Activated T-helper 2 cell treated with anti-CD3 and anti-CD28 coated beads, Interferon-gamma antibody, Interleukin-2, Interleukin-4, amounts not matched to agents 10 μg/mL and 5 μg/mL and 100 μg/mL, durations not matched to agents 14 hours and 24 hours and 36 hours (primary cell): ENCODE measurements at places on chromosomes 1 and 21.

DNA sequence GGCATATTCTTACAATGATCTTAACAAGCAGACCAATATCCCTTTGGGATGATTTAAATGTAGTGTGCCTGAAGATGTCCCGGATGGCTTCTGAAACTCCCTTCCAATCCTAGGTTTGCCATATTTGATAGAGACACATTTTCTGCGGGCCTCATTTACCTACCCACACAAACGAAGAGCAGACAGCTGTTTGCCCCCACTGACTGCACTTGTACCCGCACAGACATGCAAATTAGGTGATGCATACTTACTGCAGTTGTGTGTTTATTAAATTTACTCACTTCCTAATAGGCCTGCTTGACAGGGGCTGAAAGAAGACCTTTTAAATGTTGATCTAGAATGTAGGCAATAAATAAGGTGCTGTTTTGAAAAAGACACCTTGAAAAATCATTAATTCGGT lies 257.9 kb upstream of the RRP15 start:
- DNase-seq = no peak

DNA sequence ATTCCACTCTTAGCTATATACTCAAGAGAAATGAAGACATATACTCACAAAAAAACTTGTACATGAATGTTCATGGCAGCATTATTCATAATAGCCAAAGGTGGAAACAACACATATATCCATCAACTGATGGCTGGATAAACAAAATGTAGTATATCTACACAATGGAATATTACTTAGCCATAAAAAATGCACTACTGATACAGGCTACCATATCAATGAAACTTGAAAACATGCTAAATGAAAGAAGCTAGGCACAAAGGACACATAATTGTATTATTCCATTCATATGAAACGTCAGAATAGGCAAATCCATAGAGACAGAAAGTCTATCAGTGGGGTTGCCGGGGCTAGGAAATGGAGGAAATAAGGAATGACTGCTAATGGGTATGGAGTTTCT lies 67.3 kb downstream of the NUP210L start:
- no peak for DNase-seq

- DNase-seq = no peak
These were observed 217.2 kb downstream of the RPS6KC1 start for GRCh38 chr1:213268221-213268620.

GRCh38 chr1:20233866-20234265 lies 47.5 kb upstream of the PLA2G2C start:
- no peak for DNase-seq

GRCh38 chr1:37704966-37705365 lies 12.7 kb downstream of the CDCA8 start:
- no peak for DNase-seq

- no peak for DNase-seq
These were observed 18.0 kb upstream of the LRRC8D start for GRCh38 chr1:89802841-89803240.

GRCh38 chr1:177775924-177776323 lies 193.9 kb downstream of the SEC16B start:
- no peak for DNase-seq

GRCh38 chr1:60791226-60791625 lies 291.1 kb upstream of the NFIA start:
- DNase-seq = no peak

GRCh38 chr1:151980287-151981177 lies 13.1 kb downstream of the S100A10 start:
- no peak for DNase-seq

- DNase-seq = no peak
These were observed 33.9 kb upstream of the NPL start for GRCh38 chr1:182755632-182756031.

- no peak for DNase-seq
These were observed 320.1 kb downstream of the LMX1A start for GRCh38 chr1:165036403-165036802.

DNA sequence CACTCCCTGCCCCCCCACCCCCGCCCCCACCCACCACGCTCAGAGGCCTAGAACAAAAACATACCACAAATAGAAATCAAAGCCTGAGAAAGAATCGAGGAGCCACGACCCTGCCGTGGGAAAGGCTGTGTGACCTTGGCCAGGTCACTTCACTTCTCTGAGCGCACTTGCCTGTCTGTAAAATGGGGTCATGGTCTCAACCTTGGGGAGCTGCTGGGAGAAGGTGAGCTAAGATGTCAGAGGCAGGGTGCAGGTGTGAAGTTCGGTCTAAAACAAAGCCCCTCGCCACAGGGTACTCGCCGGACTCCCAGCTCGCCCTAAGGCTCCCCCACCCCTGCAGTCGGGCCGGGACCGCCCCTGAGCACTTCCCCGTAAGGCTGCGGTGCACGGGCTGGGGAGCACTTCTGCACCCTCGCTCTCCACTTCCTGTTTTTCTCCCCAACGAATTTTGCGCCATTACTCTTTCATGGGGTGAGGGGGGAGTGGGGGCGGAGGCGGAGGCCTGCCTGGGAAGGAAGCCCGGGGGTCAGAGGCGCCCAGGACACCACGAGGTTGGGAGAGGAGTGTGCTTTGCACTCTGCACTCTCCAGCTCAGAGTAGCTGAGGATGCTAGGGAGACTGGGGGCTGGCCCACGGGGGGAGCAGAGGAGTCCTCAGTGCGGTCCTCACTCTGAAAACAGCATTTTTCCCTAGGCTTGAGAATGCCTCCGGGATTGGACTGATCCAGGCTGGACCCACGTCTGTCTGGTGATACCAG lies 21.9 kb upstream of the PIK3CD start:
- DNase-seq = peak; percentile 76

- no peak for DNase-seq
These were observed 576.1 kb upstream of the PTBP2 start for GRCh38 chr1:96145492-96145891.

GRCh38 chr1:51170342-51170741 lies 65.7 kb upstream of the RNF11 start:
- DNase-seq = no peak

DNA sequence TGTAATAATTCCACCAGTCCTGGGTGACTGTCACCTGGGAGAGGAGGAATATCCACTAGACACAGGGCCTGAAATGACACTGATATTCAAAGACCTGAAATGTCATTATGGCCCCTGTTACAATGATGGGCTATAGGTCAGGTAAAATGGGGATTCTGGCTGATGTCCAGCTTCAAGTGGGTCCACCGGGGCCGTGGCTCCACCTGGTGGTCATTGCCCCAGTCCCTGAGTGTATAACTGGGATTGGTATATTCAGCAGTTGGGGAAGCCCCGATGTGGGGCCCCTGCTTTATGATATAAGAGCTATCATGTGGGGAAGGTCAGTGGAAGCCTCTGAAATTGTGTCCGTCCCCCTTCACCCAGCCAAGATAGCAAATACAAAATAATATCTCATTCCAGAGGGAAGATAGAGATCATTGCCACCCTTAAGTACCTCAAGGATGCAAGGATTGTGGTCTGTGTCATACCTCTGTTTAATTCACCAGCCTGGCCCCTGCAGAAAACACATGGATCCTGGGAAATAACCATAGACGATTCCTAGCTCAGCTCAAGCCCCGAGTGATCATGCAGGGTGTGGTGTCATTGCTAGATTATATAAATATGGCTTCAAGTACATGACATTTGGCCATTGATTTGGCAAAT lies 19.4 kb downstream of the PLEKHO1 start:
- DNase-seq = peak; percentile 31

DNA sequence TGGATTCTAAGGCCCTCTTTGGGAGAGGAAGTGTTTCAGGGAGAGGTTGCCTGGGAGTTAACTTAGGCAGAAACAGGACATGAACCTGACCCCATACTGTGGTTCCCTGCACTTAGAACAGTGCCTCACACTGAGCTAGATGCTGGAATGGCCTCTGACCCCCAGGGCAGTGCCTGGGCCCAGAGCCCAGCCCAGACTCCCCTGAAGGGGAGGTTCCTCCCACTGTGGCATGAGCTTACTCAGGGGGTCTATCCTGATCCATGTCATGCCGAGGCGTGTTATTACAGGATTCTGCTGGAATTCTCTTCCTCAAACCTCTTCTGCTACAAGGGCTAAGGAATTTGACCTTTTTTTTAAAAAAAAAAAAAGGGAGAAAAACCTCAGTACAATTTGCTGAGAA lies 72.2 kb downstream of the MRPL37 start:
- no peak for DNase-seq

DNA sequence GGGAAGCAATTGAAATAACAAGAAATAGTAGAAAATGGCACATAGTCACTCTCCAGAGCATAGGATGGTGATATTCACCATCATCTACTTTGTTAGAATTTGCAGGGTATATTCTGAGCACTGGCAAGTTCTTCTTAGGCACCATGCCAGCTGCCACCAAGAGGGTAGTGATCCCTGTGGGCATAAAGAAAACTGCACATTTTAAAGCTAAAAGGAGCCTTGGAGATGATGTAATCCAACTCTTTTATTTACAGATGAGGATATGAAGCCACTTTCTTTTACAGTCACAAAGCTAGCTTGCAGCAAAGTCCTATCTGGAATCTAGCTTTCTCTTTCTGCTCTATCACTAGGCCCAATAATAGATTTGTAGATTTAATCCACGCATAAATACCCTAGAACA lies 69.0 kb downstream of the PTGER3 start:
- no peak for DNase-seq

DNA sequence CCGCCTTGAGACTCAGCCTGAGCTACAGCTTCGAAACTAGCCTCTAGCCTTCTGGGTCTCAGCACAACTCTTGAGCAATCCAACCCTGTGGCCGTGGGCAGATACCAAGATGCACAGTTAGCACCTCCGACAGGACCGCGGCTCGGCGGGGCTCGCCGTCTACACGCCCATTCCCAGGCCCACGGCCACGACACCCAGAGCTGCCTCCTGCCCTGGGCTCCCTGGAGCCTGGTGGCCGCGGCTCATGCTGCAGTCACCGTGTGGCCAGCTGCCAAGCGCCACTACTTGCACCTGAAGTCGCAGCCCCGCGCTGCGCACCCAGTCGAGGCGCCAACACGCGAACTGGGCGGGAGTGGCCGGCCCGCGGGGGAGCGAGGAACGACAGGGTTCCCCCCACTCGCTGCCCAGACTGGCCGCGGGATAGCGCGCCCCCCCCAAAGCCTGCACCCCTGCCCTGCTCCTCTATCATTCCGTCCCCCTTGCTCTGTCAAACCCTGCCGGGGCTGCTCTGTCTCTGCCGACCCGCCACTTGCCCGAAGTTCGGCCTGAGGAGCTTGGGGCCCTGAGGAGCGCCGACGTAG lies 729 bp upstream of the CDCA8 start:
- peak; percentile 26 for DNase-seq

DNA sequence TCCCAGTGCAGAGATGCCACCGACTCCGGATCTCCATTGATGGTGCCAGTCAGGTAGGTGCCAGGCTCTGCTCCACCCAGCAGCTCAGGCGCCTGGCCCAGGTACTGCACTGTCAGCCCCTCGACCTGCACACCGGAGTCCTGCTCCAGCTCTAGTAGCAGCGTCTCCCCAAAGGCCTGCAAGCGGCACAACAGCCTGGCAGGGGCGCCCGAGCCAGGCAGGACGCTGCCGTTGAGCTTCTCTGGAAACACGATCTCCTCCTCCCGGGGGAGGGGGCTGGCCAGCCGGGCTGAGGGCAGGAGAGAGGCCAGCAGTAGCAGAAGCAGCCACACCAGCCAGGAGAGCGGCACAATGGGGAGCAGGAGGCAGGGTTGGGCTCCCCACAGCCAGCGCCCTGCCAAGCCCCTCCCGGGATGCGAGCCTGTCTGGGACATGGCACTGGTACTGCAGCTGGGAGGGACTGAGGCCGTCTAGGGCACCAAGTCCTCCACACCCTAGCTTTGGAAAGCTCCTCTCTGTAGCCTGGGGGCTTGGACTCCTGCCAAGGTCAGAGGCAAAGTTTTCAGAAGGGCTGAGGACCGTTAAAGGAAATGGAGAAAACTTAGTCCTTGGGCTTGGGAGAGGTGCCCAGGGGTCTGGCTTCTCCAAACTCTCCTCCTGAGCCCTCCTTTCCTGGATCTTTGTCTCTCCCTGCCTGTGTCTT lies 509 bp downstream of the ADAMTS4 start:
- DNase-seq = no peak

- no peak for DNase-seq
These were observed 349.5 kb upstream of the VAMP3 start for GRCh38 chr1:7421471-7422075.

GRCh38 chr1:152343006-152343405 lies 16.8 kb downstream of the FLG2 start:
- DNase-seq = no peak
